Mammary epithelial cell (primary cell): ENCODE measurements at places on chromosomes 2 and 18. TPM values are rescaled to one million over a fixed set of nuclear protein-coding genes. Genes with fewer than 3 reads are reported as not detected.

ABCG8 gene
- total RNA-seq: not detected

SERPINB12 gene
- not detected in 2 replicates for total RNA-seq

SPHKAP gene
- total RNA-seq: not detected

LYG2 gene
- total RNA-seq: not detected in 2 replicates

TXNDC2 gene
- not detected in 2 replicates for total RNA-seq

KCNK3 gene
- 0.07 and 0.08 TPM in 2 replicates for total RNA-seq

TMEM178A gene
- total RNA-seq: 0.19 and 0.61 TPM in 2 replicates

CTIF gene
- total RNA-seq: 70.8 and 87.4 TPM in 2 replicates

SP9 gene
- total RNA-seq: under 0.01 TPM

CFC1 gene
- not detected for total RNA-seq

RTP5 gene
- total RNA-seq: not detected

PRKCE gene
- 4.3 TPM for total RNA-seq

DES gene
- total RNA-seq: 0.33 TPM

SLC9A4 gene
- not detected for total RNA-seq

GPR55 gene
- not detected in 2 replicates for total RNA-seq

MRO gene
- not detected in 2 replicates for total RNA-seq

DCDC2C gene
- not detected for total RNA-seq
